Stimulated activated naive CD4-positive, alpha-beta T cell (primary cell): ENCODE measurements at places on chromosomes 1 and 21.

DNA sequence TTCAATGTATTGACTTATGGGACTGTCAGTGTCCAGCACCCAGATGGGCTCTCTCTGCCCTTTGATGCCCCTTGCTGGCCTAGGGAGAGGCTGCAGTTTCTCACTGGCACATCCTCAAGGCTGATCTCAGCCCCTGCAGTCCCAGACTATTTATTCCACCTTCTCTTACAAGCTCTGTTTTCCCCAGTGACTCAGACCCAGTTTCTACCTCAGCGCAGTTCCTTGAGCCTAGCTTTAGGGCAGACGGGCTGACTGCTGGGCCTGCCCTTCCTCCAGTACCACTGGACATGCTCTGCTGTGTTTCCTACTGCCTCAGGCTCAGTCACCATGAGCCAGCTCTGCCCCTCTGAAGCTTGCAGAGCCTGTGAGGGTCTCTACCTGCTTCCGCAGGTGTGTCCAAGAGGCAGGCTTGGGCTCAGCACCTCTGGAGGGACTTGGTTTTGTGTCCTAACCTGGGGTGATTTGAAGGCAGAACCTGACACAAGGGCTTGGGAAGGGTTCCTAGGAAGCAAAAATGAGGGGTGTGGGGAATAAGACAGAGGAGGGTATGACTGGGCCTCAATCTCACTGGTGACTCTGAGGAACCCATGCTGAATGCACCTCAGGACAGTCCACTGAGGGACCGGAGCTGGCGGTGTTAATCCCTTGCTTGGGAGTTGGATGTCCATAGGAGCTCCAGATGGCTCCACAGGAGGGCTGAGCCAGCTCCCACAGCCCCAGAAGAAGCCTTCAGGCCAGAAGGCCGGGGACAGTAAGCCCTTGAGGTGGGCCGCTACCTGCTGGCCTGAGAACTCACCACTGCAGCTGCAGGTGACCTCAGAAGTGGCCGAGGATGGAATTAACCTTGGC lies 689.9 kb downstream of the MATN1 start:
- DNase-seq: no peak

DNA sequence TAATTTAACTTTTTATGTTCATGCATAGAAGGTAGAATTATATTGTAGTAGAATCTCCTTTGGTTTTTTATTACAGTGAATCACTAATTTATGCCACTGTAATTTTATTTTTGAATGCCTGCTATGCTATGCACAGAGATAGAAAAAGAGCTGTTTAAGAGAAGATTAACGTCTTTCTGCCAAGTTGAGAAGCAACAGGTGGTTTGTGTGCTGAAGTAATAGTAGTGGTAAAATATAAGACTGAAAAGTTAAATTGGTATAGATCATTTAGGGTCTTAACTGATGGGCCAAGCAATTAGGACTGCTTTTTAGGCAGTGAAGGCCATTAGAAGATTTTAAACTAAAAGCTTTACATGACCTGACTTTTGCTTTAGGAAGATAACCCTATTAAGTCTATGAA lies 115.1 kb downstream of the SYT14 start:
- no peak for DNase-seq

DNA sequence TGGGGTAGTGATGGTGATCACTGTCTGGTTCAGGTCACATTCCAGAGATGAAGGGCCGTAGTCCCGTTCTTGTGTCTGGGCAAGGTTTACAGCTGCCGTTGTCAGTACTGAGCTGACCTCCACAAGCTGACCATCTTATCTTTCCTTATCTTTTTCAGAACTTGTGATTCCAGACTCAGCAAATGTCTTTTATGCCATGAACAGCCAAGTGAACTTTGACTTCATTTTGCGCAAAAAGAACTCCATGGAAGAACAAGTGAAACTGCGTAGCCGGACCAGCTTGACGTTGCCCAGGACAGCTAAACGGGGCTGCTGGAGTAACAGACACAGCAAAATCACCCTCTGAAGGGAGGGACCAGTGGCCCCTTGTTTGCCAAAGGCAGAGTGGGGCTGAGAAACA lies 111.6 kb downstream of the COLGALT2 start:
- no peak for DNase-seq

- no peak for DNase-seq
Observed at GRCh38 chr1:114155706-114156105, 2.0 kb upstream of the SYT6 start.

DNA sequence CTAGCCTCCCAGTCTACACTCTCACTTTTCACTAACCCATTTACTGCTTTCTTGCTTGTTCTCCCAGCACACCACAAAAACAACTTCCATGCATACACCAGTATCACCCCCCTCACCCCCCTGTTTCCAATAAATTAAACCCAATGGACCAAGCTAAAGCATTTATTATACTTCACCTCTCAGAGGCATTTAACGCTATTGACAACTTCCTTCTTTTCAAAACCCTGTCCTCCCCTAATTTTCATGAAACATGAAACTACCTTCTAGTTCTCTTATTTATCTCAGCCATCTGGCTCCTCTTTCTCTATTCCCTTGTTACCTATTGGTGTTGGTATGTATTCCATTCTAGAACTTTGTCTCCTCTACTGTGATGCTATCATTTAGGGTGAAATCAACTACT lies 32.3 kb downstream of the PTPRC start:
- DNase-seq: no peak

DNA sequence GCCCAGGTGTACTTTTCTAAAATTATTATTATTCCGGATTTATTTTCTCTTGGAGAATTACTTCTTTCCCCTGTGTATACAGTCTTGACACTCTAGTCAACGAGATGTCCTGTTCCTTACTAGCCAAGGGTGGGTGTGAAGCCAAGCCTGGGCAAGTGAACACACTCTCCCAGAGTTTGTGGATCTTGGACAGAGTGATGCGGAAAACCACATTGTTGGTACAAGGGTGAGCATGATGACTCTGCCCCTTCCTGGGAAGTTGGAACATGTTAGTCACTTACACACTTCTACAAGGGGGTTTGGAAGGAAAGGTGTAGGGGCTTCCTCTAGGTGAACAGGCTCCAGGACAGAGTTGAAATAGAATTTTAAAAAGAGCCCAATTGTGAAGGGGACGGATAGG lies 20.0 kb upstream of the RD3 start:
- DNase-seq: no peak

- DNase-seq: no peak
Observed at GRCh38 chr1:39981945-39982344, 27.0 kb downstream of the MFSD2A start.

DNA sequence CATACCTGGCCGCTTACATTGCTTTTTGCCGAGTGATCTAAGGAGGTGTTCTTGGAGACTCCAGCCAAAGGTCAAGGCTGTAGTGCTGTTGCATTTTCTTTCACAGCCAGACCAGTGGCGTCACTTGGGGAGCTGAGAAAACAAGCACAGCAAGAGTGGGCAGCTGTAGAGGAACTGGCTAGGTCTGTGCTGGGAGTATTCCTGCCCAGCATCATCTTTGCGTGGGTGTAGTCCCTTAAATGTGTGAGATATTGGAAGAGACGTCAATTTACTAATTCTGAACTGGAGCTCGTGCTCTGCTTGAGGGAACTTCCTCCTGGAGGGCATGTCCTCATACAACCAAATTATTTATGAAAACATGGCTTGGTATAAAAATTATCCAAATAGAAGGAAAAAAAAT lies 10.2 kb downstream of the UBIAD1 start:
- DNase-seq: no peak

- no peak for DNase-seq
Observed at GRCh38 chr1:29355375-29355774, 119.1 kb downstream of the PTPRU start.

DNA sequence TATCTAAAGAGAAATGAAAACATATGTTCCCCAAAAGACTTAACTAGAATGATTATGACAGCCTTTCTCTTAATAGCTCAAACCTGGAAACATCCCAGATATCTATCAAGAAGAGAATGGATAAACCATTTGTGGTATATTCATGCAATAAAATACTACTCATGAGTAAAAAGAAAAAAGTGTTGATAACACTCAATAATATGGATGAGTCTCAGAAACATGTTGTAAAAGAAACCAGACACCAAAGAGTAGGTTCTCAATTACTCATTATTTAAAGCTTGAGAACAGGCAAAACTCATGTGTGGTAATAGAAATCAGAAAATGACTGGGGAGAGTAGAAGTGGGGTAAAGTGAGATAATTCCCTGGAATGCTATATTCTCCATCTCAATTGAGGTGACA lies 154.1 kb downstream of the PHTF1 start:
- no peak for DNase-seq

GRCh38 chr1:37901893-37902225 lies 42.5 kb upstream of the MTF1 start:
- DNase-seq: no peak

DNA sequence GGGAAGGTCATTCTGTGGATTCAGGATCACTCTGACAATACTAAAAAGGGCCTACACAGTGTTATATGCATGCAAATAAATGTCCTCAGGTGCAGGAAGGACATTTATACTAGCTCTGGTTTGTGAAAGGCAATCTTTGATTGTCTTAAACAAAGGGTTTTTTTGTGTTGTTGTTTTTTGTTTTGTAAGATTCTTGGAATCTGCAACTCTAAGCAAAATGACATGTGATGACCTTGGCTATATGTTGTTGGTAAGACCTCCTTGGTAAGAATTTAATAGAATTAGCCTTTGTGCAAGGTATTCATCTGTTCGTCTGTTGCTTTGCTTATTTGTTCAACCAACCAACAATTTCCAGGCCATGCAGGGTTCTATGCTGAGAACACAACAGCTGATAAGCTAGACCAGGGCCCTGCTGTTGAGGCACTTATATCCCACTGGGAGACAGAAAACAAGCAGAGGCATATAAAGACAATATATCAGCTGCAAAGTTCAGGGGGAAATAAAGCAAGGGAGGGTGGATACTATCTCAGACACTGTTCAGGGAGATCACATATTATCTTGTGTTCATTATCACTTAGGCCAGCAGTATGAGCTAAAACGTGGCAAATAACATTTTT lies 60.3 kb downstream of the FH start:
- no peak for DNase-seq

DNA sequence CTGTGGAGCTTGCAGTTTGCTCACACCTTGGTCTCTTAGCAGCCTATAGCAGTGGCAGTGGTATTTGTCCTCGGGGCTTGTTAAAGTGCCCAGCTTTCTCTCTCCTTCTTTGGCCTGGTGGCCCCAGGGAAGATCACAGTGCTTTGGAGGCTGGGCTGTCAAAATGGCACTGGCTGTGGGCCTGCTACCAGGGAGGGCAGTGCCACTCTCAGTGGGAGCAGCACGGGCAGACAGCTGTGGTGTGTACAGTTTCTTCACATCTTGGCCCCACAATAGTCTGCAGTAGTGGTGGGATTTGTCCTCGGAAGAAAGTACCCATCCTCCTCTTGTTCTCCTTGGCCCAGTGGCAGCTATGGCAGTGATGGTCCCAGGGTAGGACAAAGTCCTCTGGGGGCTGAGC lies 164.4 kb upstream of the GORAB start:
- no peak for DNase-seq

DNA sequence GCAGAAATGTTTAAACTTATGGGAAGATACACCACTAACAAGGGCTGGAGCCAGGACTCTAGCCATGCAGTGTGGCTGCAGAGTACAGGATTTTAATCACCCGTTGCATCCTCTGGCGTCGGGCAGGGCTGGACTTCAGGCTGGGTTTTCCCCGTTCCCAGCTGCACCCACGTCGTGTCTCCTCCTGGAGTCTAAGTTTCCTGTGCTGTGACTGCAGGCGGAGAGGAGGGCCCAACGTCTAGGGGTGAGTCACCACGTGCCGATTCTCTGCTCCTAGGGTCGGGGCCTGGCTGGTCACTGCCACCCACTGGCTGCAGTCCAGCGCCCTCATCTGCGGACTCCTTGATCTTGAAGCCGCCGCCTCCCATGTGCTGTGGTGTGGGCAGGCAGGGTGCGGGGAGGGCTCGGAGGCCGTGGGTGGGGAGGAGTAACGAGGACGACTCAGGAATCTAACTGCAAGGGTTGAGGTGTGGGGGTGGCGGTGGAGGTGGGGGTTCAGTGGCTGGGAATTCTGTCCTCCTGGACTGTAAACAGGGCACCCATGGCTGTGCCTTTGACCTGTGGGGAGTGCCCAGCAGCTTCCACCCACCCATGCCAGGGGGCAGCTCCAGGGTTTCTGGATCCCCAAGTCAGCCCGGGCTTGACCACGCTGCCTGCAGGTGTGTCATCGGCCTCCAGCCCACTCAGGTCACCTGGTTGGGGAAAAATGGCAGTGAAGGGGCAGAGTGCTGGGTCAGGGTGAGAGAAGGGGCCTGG lies 77.8 kb downstream of the ALPL start:
- DNase-seq: no peak

DNA sequence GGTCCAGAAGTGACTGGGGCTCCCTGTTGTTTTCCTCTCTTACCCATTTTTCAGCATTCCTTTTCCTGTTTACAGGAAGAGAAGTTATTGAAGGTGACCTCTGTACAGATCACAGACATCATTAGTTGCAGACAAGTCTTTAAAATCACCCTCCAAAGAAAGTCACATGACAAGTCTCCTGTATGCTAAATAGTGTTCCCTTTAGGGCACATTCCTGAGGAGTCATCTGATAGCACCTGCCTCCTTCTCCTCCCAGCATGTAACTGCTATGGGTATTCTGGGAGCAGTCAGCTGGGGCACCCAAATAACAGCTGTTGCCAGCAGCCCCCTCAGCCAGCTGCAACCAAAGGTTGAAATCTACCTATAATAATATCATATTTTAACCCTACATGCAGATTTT lies 200.6 kb downstream of the PTGER3 start:
- no peak for DNase-seq

GRCh38 chr1:232904566-232904965 lies 45.8 kb upstream of the NTPCR start:
- DNase-seq: no peak

DNA sequence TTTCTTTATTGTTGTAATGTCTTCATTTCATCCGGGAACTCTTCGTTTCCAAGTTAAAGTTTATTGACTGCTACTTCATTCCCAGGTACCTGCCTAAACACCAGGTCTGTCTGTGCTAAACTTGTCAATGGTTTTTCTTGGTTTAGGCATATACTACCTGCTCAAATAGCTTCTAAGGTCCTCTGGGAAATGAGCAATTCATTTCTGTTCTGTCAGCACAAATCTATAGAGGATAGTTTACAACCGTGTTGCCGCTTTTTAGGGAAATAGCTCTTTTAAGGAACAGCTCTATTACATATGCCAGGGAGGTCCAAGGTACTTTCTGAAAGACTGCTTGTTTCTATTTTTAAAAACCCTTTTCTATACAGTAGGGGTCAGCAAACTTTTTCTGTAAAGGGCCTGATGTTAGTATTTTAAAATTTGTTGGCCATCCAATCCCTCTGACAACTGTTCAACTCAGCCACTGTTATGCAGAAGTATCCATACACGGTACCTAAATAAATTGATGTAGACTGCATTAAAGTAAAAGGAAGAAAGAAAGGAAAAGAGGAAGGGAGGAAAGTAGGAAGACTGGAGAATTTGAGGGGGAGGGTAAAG lies 222.7 kb upstream of the PTBP2 start:
- DNase-seq: no peak

GRCh38 chr1:213171711-213172110 lies 120.7 kb downstream of the RPS6KC1 start:
- DNase-seq: no peak

GRCh38 chr1:143611159-143611558 lies 360.6 kb downstream of the FAM72C start:
- DNase-seq: no peak
